ENCODE measurements at places on chromosomes 5 and 9.

DNA sequence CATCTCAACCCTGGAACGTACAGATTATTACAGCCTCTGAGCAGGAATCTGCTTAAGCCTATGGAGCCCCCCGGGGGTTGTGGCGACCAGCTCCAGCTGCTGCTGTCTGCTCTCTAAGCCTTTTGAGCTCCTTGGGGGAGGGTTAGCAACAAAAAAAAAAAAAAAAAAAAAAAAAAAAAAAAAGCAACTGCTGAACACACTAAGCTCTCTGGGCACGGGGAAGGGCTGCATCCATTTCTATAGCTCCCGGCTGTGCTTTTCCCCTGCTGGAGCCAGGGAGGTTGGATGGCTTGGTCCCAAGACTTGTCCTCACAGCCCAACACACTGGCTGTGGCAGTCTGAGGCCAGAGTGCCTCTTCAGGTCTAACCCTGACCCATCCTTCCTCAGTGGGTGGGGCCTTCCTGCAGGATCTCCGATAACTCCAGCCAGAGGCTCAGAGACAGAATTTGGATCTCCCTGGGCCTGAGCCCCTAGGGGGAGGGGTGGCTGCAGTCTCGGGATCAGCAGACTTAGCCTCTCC, 82.1 kb downstream of the FBN2 start:
- DNase-seq: no peak

DNA sequence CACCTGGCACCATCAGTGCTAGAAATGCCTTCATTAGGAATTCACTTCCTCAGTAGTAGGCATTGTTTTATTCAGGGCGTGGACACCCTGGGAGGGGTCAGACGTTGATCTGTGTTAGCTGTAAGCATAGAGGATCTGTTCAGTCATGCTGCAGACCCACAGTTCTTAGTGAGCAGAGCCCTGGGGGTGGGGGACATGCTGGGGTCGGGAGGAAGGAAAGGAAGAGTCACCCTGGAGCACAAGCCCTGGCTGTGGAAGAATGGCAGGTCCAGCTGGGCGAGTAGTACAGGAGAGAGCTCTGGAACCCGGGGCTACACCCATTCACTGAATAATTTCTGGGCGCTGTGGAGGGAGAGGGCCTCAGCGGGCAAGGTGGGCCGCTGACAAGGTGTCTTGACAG, 172.5 kb downstream of the FSTL4 start:
- peak; percentile 31 for DNase-seq

- no peak for DNase-seq
Observed at GRCh38 chr5:2848619-2849018, 97.1 kb upstream of the IRX2 start.

- no peak for DNase-seq
Observed at GRCh38 chr9:112403614-112404201, 23.8 kb downstream of the HSDL2 start.

GRCh38 chr9:75692309-75692708, 198.2 kb upstream of the PCSK5 start:
- no peak for DNase-seq

- DNase-seq: no peak
Observed at GRCh38 chr9:96168882-96169281, 133.1 kb downstream of the HSD17B3 start.

Data from left forelimb (tissue), 1 donor.